ENCODE measurements at places on chromosomes 11 and 22. TPM values are rescaled to one million over a fixed set of nuclear protein-coding genes. Genes with fewer than 3 reads are reported as not detected.

The SCN3B gene
- total RNA-seq, result 1.9 TPM

The SMTNL1 gene
- total RNA-seq, result not detected

The DRAP1 gene
- 50.1 TPM for total RNA-seq

The ANO9 gene
- total RNA-seq, result 14.2 TPM

The CARD18 gene
- not detected for total RNA-seq

The MYEOV gene
- total RNA-seq, result 22.0 TPM

The ART1 gene
- total RNA-seq, result not detected

GRCh38 chr22:39283322-39284141 lies 35.9 kb downstream of the RPL3 start:
- H3K27me3 ChIP-seq, result no peaks in the 10 kb centered on the region
- peaks cover 6% of the 10 kb centered on the region for H3K4me1 ChIP-seq
- peak; percentile 84 for DNase-seq
- H3K36me3 ChIP-seq, result no peaks in the 10 kb centered on the region
- no peak overlapping the region for H3K4me3 ChIP-seq
- H3K27ac ChIP-seq, result peak overlapping the region; percentile 92

DNA sequence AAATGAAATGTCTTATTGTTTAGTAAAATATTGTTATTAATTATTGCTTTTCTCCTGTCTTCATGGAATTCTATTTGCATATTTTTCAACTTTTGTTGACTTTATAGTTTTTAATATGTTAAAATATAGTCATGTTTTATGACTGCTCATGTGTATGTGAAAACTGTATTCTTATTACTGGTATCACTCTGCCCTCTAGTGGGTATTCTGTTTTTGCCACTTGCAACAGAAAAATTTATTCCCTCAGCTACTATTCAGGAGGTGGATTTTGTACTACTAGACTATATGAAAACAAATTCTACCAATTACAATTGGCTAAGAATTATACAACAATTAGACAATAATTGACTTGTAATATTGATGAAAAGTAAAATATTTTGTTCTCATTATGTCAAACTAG lies 45.0 kb downstream of the OR4C6 start:
- DNase-seq, result no peak
- no peaks in the 10 kb centered on the region for H3K36me3 ChIP-seq
- no peak overlapping the region for H3K27ac ChIP-seq
- no peak overlapping the region for H3K4me3 ChIP-seq
- H3K27me3 ChIP-seq, result no peaks in the 10 kb centered on the region

DNA sequence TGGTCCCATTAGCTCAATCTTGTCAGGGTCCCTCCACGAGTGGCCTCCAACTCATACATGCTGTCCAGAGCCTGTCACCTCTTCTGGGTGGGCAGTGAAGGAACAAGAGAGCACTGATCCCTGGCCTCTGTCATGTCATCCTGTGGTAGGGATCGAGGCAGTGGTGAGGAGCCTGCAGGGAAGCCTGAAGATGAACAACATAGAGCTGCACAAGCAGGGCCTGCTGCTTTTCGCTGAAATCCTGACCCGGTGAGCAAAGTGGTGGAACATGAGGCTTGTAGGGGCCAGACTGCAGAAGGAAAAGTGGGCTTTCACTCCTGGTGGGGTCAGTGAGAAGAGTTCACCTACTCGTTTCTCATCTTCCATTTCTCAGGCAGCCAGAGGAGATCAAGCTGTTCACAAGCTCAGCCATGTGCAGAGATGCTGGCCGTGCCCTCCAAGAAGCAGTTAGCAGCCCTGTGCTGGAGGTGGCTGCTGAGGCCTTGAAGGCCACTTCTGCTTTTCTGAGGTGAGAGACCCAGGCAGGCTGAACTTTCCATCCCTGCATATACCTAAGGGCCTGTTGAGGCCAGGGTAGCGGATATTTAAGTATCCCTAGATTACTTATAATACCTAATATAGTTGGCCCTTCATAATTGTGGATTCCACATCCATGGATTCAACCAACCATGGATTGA lies 32.9 kb downstream of the MEI1 start:
- DNase-seq, result no peak
- H3K27me3 ChIP-seq, result no peaks in the 10 kb centered on the region
- no peaks in the 10 kb centered on the region for H3K4me1 ChIP-seq
- H3K36me3 ChIP-seq, result no peaks in the 10 kb centered on the region
- H3K27ac ChIP-seq, result no peak overlapping the region
- no peak overlapping the region for H3K4me3 ChIP-seq

- no peaks in the 10 kb centered on the region for H3K36me3 ChIP-seq
- H3K27me3 ChIP-seq, result no peaks in the 10 kb centered on the region
- DNase-seq, result no peak
- no peaks in the 10 kb centered on the region for H3K4me1 ChIP-seq
- no peak overlapping the region for H3K4me3 ChIP-seq
These were observed 512.8 kb downstream of the INSC start for GRCh38 chr11:15627560-15627959.

DNA sequence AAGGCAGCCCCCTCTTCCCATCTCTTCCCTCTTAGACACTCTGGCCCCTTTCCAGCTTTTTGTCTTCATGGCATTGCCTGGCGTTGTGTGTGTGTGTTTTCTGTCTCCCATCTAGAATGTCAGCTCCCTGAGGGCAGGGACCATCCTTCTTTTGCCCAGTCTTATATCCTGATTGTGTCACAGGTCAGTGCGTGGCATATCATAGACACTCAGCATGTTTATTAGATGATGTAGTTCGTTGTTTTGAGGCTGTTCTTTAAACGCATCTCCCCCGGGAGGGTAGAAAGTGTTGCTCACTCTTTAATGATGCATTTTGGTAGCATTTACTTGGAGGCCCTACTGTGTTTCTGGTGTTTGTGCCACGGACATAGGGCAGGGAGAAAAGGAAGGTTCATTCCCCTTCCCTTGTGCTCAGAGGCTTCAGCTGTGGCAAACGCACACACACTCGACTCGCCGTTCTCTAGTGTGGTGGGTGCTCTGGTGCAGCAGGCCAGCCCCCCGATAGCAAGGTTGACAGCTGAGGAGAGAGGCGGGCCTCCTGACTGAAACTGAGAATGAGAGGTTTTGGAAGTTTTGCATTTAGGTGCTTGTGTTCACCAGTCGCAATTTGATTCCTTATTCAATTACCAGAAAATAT lies 60.2 kb downstream of the TNRC6B start:
- no peak for DNase-seq
- peak overlapping the region; percentile 82 for H3K27ac ChIP-seq
- no peaks in the 10 kb centered on the region for H3K4me1 ChIP-seq
- H3K36me3 ChIP-seq, result no peaks in the 10 kb centered on the region

GRCh38 chr11:74023276-74023675 lies 14.4 kb upstream of the UCP3 start:
- peaks cover 13% of the 10 kb centered on the region for H3K4me1 ChIP-seq
- DNase-seq, result no peak
- no peak overlapping the region for H3K27ac ChIP-seq
- no peak overlapping the region for H3K4me3 ChIP-seq

GRCh38 chr11:34755671-34756070 lies 134.8 kb downstream of the EHF start:
- no peaks in the 10 kb centered on the region for H3K27me3 ChIP-seq
- DNase-seq, result no peak
- H3K36me3 ChIP-seq, result no peaks in the 10 kb centered on the region
- H3K27ac ChIP-seq, result no peak overlapping the region

DNA sequence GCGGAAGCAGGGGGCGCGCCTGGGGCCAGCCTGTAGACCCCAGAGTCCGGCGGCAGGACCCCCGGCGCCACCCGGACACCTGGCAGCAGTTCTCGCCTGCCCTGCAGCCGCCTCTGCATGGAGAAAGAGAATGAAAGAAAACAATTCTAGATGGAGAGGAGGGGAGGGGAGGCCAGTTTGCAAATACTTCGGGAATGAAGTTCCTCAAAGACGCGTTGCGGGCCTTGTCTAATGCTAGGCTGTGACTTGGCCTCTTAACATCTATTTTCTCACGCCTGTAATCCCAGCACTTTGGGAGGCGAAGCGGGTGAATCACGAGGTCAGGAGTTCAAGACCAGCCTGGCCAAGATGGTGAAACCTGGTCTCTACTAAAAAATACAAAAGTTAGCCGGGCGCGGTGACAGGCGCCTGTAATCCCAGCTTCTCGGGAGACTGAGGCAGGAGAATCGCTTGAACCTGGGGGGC lies 2.1 kb upstream of the BARX2 start:
- peak overlapping the region; percentile 91 for H3K27ac ChIP-seq
- H3K36me3 ChIP-seq, result no peaks in the 10 kb centered on the region
- H3K27me3 ChIP-seq, result peaks cover 55% of the 10 kb centered on the region

DNA sequence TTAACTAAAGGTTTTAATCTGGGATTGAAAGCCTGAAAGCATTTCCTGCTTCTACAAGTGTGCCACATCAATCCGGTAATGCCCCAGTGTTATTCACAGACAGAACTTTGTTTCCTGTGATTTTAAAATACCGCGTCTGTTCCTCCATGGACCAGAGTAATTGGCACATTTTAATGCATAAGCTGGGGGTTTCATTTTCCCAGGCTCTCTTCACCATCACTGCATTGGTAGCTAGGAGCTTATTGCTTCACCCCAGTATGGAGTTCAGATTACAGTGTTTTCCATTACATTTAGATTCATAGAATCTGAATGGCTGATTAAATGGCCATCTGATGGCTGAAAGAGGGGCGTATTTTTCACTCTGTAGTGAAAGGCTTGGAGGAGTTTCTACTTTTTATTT lies 25.7 kb upstream of the CRTAM start:
- DNase-seq, result no peak
- H3K27me3 ChIP-seq, result no peaks in the 10 kb centered on the region
- H3K27ac ChIP-seq, result no peak overlapping the region

GRCh38 chr11:70650075-70650909 lies 252.0 kb downstream of the CTTN start:
- no peaks in the 10 kb centered on the region for H3K36me3 ChIP-seq
- no peaks in the 10 kb centered on the region for H3K27me3 ChIP-seq
- no peak for DNase-seq
- H3K4me3 ChIP-seq, result no peak overlapping the region

DNA sequence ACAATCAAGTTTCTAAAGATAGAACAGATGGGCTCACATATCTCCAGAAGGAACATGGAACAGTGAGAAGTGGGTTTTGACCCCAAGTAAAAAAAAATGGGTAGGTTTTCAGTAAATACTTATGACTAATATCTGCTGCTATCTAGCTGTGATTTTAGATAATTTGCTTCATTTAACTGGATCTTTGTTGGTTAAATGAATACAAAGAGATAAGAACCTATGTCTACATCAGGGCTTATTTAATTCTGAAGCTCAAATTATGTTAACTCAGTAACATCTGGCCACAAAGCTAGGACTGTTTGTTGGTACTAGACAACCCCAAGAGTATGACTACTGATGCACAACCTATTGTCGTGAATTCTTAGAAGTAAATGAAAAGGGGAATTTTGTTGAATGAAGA lies 144.4 kb upstream of the SESN3 start:
- no peaks in the 10 kb centered on the region for H3K36me3 ChIP-seq
- no peaks in the 10 kb centered on the region for H3K27me3 ChIP-seq
- no peak for DNase-seq
- H3K27ac ChIP-seq, result no peak overlapping the region
- H3K4me3 ChIP-seq, result no peak overlapping the region
- no peaks in the 10 kb centered on the region for H3K4me1 ChIP-seq

GRCh38 chr11:2293984-2294925 lies 7.5 kb downstream of the C11orf21 start:
- no peaks in the 10 kb centered on the region for H3K27me3 ChIP-seq
- no peak for DNase-seq
- no peaks in the 10 kb centered on the region for H3K4me1 ChIP-seq
- no peaks in the 10 kb centered on the region for H3K36me3 ChIP-seq
- no peak overlapping the region for H3K4me3 ChIP-seq
- no peak overlapping the region for H3K27ac ChIP-seq

- H3K36me3 ChIP-seq, result no peaks in the 10 kb centered on the region
- H3K4me3 ChIP-seq, result no peak overlapping the region
- peak overlapping the region; percentile 50 for H3K27ac ChIP-seq
- H3K27me3 ChIP-seq, result no peaks in the 10 kb centered on the region
These were observed 4.9 kb downstream of the LTO1 start for GRCh38 chr11:69670158-69670845.

DNA sequence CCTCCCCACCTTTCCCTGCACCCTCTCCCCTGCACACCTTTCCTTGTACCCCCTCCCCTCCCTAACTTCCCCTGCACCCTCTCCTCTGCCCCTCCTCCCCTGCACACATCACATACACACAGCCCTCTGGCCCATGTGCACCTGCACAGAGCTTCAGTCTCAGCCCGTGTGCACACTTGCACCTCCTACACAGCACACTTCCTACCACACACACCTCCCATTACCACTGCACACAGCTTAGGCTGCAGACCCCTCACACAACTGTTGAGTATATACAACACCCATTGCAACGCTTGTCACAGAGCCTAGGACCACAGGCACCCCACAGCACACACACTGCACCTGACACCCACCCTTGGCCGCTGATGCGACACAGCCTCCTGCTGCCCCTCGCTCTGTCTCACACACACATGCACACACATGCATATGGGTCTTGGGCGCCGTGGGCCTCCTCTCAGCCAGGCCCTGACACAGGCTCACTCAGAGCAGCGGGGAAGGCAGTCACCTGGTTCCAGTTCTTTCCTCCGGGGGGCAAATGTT lies 411 bp downstream of the SIGIRR start:
- peaks cover 3% of the 10 kb centered on the region for H3K27me3 ChIP-seq
- H3K27ac ChIP-seq, result no peak overlapping the region
- peak overlapping the region; percentile 42 for H3K4me3 ChIP-seq

DNA sequence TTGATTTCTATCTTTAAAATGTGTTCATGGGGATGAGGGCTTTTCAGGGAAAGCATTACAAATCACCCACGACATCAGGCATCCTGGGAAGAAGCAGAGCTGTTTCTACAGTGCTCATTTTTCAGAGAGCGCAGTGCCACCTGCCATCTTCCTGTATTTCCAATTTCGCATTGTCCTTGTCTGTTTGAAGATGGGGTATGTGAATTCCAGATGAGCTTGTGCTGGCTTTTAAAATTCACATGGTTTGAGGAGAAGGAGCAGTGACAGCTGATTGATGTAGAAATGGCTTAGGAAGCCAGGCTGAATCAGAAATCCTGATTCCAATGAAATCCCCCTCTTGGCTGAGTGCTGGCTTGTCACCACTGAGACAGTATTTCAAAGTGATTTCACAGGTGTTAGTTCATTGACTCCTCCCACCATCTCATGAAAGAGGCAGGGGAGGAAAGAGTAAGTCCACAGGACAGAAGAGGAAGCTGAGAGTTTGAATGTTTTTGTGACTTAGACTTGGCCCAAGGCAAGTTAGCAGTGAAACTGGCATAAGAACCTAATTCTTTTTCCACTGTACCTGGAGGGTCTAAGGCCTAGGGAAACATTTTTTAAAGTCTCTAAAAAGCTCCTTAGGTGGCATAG lies 344.6 kb upstream of the C11orf87 start:
- no peaks in the 10 kb centered on the region for H3K36me3 ChIP-seq
- no peak overlapping the region for H3K27ac ChIP-seq
- no peak for DNase-seq
- no peak overlapping the region for H3K4me3 ChIP-seq

- DNase-seq, result no peak
- H3K27ac ChIP-seq, result no peak overlapping the region
- H3K4me3 ChIP-seq, result no peak overlapping the region
- H3K36me3 ChIP-seq, result no peaks in the 10 kb centered on the region
- H3K4me1 ChIP-seq, result no peaks in the 10 kb centered on the region
These were observed 116.4 kb downstream of the TYR start for GRCh38 chr11:89293965-89294679.

Data from breast epithelium (tissue), 4 donors.